ENCODE measurements at places on chromosomes 1 and 21.

GRCh38 chr1:208962867-208963266, 620.6 kb upstream of the CAMK1G start:
- no peaks in the 10 kb centered on the region for H3K27me3 ChIP-seq
- DNase-seq = no peak
- H3K27ac ChIP-seq = no peak overlapping the region
- H3K4me3 ChIP-seq = no peak overlapping the region
- H3K36me3 ChIP-seq = no peaks in the 10 kb centered on the region

GRCh38 chr21:29296446-29296845, 2.3 kb upstream of the BACH1 start:
- no peaks in the 10 kb centered on the region for H3K36me3 ChIP-seq
- no peaks in the 10 kb centered on the region for H3K4me1 ChIP-seq
- no peak for DNase-seq
- H3K4me3 ChIP-seq = no peak overlapping the region
- H3K27ac ChIP-seq = no peak overlapping the region

- no peaks in the 10 kb centered on the region for H3K36me3 ChIP-seq
- H3K4me3 ChIP-seq = no peak overlapping the region
- no peaks in the 10 kb centered on the region for H3K27me3 ChIP-seq
Observed at GRCh38 chr1:90614872-90615271, 102.2 kb downstream of the BARHL2 start.

GRCh38 chr1:114274621-114275317, 121.1 kb upstream of the SYT6 start:
- H3K27me3 ChIP-seq = no peaks in the 10 kb centered on the region

DNA sequence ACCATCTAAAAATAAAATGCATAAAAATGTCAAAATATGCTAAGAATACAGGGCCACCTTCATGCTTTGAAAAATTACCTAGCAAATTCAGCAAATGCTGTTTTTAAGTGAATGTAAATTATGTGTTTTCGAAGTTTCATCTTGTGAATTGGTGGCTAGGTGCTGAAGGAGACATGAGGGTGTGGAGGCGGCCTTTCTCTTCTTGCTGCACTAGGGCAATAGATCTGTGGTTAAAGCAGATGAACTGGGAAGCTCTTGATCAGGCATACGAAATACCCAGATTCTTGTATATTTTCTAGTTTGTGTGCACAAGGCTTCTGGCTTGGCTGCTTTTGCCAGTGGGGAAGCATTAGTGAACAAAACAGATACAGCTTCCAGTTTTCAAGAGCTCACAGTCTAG, 224.5 kb downstream of the ST6GALNAC3 start:
- DNase-seq = no peak
- no peak overlapping the region for H3K4me3 ChIP-seq
- H3K36me3 ChIP-seq = no peaks in the 10 kb centered on the region
- H3K27ac ChIP-seq = no peak overlapping the region

- no peak overlapping the region for H3K4me3 ChIP-seq
- no peaks in the 10 kb centered on the region for H3K36me3 ChIP-seq
- DNase-seq = no peak
- H3K4me1 ChIP-seq = no peaks in the 10 kb centered on the region
- H3K27me3 ChIP-seq = no peaks in the 10 kb centered on the region
Observed at GRCh38 chr1:87140831-87141540, 187.7 kb upstream of the LMO4 start.

DNA sequence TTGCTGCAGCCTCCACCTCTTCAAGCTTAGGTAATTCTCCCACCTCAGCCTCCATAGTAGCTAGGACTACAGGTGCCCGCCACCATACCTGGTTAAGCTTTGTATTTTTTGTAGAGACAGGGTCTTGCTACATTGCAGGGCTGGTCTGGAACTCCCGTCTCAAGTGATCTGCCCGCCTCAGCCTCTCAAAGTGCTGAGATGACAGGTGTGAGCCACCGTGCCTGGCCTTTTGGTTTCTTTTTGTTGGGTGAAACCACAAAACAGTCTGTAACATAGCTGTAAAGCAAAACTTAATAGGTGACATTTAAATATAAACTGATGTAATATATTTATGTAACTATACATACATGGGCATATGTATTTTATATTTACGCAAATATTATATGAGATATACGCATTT, 3.1 kb upstream of the DNAJC11 start:
- H3K4me1 ChIP-seq = peaks cover 12% of the 10 kb centered on the region
- no peaks in the 10 kb centered on the region for H3K36me3 ChIP-seq
- H3K27ac ChIP-seq = no peak overlapping the region
- H3K4me3 ChIP-seq = no peak overlapping the region
- H3K27me3 ChIP-seq = no peaks in the 10 kb centered on the region

- H3K4me1 ChIP-seq = peaks cover 20% of the 10 kb centered on the region
- H3K27me3 ChIP-seq = no peaks in the 10 kb centered on the region
- H3K36me3 ChIP-seq = no peaks in the 10 kb centered on the region
- peak overlapping the region; percentile 95 for H3K27ac ChIP-seq
Observed at GRCh38 chr1:179230721-179231120, 1.2 kb upstream of the ABL2 start.

- H3K4me3 ChIP-seq = no peak overlapping the region
- no peaks in the 10 kb centered on the region for H3K36me3 ChIP-seq
- no peaks in the 10 kb centered on the region for H3K4me1 ChIP-seq
- no peaks in the 10 kb centered on the region for H3K27me3 ChIP-seq
Observed at GRCh38 chr21:35833991-35834390, 226.3 kb downstream of the SETD4 start.

DNA sequence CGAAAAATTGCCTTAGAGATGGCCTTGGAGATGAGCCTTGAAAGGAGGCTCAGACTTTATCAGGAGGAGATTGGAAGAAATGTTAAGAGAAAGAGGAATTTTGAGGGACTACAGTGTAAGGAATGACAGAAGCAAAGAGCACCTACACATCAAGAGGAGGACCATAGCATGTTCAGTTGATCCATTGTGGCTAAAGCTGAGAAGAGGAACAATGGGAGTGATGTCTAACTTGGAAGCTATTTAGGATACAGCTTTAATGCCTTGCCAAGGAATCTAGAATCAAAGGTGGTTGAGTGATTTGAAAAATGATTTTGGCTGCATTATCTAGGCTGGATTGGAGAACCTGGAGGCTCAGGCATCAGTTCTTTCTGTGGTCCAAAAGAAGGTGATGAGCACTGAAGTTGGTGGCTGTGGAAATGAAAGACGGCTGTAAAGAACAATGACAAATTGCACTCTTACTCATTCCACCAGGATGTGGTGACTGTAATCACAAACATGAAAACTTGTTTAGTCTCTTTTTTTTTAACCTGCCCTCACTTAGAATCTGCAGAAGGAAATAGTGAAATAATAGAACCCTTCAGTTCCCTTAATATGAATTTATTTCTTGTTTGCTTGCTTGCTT, 11.3 kb downstream of the FAM20B start:
- H3K27me3 ChIP-seq = no peaks in the 10 kb centered on the region
- DNase-seq = no peak
- H3K27ac ChIP-seq = no peak overlapping the region
- no peaks in the 10 kb centered on the region for H3K36me3 ChIP-seq
- no peaks in the 10 kb centered on the region for H3K4me1 ChIP-seq

- no peaks in the 10 kb centered on the region for H3K36me3 ChIP-seq
- H3K4me3 ChIP-seq = no peak overlapping the region
- no peaks in the 10 kb centered on the region for H3K27me3 ChIP-seq
- no peak for DNase-seq
Observed at GRCh38 chr1:97787231-97787630, 133.6 kb downstream of the DPYD start.

- no peaks in the 10 kb centered on the region for H3K4me1 ChIP-seq
- no peak overlapping the region for H3K27ac ChIP-seq
- no peak for DNase-seq
- no peak overlapping the region for H3K4me3 ChIP-seq
Observed at GRCh38 chr21:26061437-26061836, 109.1 kb downstream of the APP start.

GRCh38 chr1:106688446-106688845, 368.0 kb upstream of the PRMT6 start:
- H3K27ac ChIP-seq = no peak overlapping the region
- no peaks in the 10 kb centered on the region for H3K4me1 ChIP-seq
- no peak for DNase-seq
- H3K36me3 ChIP-seq = no peaks in the 10 kb centered on the region

Measured in ascending aorta (tissue), 2 donors.